ENCODE measurements at places on chromosomes 6 and 20. TPM values are rescaled to one million over a fixed set of nuclear protein-coding genes. Genes with fewer than 3 reads are reported as not detected.
A peak's percentile ranks its signal among the peaks of the same experiment; 100 is the strongest.

GRCh38 chr20:16257021-16257420 is 316.2 kb downstream of the KIF16B start:
- no peak overlapping the region for H3K27ac ChIP-seq
- H3K27me3 ChIP-seq = no peaks in the 10 kb centered on the region
- H3K36me3 ChIP-seq = no peaks in the 10 kb centered on the region
- no peak for DNase-seq

DNA sequence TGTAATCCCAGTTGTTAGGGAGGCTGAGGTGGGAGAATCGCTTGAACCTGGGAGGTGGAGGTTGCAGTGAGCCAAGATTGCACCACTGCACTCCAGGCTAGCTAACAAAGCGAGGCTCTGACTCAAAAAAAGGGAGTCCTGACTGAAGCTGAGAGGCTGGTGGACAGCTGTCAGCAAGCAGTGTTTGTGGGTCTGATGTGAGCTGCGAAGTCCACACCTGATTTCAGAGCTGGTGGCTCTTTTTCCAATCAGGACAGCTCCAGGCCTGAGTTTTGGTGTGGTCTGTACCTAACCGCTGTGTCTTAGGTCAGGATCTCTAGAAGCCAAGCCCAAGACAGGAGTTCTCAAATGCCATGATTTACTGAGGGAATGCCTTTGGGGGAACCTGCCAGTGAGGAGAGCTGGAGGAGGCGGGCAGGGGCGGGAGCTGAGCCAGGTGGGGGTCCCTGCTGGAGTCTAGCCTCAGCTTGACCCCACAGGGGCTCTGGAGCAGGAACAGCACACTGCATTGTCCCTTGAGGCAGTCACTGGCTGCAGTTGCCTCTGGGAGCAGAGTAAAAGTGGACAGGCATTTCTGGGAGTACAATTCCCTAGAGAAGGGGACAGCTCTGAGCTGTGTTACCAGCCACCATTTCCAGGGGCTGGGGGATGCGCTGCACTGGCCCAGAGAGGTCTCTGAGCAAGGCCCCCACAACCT is 5.0 kb downstream of the GFRA4 start:
- no peaks in the 10 kb centered on the region for H3K36me3 ChIP-seq
- H3K4me1 ChIP-seq = no peaks in the 10 kb centered on the region
- no peak overlapping the region for H3K4me3 ChIP-seq
- no peak for DNase-seq
- no peak overlapping the region for H3K27ac ChIP-seq

DNA sequence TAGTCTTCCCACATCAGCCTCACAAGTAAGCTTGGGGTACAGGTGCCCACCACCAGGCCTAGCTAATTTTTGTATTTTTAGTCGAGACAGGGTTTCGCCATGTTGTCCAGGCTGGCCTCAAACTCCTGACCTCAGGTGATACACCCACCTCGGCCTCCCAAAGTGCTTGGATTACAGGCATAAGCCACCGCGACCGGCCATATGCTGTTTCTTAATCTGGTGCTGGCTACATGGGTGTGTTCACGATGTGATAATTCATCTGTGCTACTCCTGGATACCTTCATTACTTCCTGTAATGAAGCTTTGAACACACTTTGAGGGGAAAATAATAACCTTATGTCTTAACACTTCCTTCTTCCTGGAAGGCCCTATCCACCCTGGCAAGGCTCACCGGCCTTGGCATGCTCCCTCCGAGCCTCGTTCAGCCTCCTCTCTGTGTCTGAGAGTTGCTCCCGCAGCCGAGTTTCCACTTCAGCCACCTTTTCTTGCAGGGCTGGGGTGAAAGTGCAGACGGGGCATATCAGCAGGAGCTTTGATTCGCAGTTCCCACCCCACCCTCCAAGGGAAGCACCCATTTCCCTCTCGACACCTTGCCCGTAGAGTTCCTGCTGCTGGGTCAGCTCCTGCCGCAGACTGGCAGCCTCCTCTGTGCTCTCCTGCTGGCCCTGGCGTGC is 5.6 kb upstream of the PSORS1C2 start:
- peaks cover 3% of the 10 kb centered on the region for H3K36me3 ChIP-seq
- no peak for DNase-seq
- no peak overlapping the region for H3K4me3 ChIP-seq
- H3K27me3 ChIP-seq = no peaks in the 10 kb centered on the region
- no peaks in the 10 kb centered on the region for H3K4me1 ChIP-seq
- no peak overlapping the region for H3K27ac ChIP-seq

DNA sequence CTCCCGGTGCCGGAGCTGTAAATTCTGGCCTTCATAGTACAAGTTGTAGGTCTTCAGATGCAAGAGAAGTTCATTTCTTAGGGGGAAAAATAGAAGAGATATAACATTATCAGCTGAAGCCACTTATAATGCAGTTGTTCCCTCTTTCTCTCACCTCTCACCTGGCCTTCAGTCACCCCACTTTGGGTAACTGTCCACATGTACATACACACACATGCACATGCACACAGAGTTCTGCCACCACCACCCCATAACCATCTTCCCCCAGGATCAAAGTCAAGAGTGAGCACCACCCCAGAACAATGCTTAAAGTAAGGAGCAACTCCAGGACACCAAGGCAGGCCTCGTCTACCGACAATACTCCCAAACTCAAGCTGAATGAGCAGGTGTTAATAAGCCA is 76.3 kb downstream of the PRND start:
- H3K27me3 ChIP-seq = no peaks in the 10 kb centered on the region
- H3K4me3 ChIP-seq = no peak overlapping the region
- no peak for DNase-seq
- H3K27ac ChIP-seq = no peak overlapping the region
- peaks cover 6% of the 10 kb centered on the region for H3K4me1 ChIP-seq

CD109 gene
- total RNA-seq = 12.8 TPM

ZC3H12D gene
- total RNA-seq = under 0.01 TPM

MTFR2 gene
- 0.26 TPM for total RNA-seq

DNA sequence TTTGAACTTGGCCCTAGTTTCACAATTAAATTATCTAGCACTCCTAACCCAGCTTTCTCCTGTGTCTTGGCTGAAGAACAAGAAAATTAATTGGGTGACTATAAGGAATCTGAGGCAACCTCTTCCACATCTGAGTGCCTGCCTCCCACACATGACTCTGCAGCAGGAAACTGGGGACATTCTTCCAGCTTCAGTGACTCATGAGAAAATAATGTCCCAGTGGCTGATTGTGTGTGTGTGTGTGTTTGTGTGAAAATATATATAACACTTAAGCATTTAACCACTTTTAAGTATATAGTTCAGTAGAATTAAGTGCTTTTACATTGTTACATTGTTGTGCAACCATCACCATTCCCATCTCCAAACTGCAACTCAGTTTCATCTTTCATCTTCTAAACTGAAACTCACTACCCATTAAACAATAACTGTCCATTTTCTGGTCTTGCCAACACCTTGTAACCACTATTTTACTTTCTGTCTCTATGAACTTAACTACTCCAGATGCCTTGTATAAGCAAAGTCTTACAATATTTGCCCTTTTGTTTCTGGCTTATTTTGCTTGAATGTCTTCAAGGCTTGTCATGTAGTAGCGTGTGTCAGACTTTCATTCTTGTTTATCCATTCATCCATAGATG is 8.7 kb downstream of the TRIM38 start:
- no peaks in the 10 kb centered on the region for H3K27me3 ChIP-seq
- H3K36me3 ChIP-seq = peaks cover 24% of the 10 kb centered on the region
- DNase-seq = peak; percentile 95

- H3K4me3 ChIP-seq = peak overlapping the region; percentile 30
- H3K36me3 ChIP-seq = no peaks in the 10 kb centered on the region
- H3K27ac ChIP-seq = no peak overlapping the region
- H3K4me1 ChIP-seq = no peaks in the 10 kb centered on the region
These were observed 21.1 kb downstream of the SPTLC3 start for GRCh38 chr20:13029687-13030375.

- DNase-seq = no peak
- no peak overlapping the region for H3K4me3 ChIP-seq
- no peaks in the 10 kb centered on the region for H3K36me3 ChIP-seq
These were observed 178.9 kb downstream of the FUT9 start for GRCh38 chr6:96194675-96195074.

DNA sequence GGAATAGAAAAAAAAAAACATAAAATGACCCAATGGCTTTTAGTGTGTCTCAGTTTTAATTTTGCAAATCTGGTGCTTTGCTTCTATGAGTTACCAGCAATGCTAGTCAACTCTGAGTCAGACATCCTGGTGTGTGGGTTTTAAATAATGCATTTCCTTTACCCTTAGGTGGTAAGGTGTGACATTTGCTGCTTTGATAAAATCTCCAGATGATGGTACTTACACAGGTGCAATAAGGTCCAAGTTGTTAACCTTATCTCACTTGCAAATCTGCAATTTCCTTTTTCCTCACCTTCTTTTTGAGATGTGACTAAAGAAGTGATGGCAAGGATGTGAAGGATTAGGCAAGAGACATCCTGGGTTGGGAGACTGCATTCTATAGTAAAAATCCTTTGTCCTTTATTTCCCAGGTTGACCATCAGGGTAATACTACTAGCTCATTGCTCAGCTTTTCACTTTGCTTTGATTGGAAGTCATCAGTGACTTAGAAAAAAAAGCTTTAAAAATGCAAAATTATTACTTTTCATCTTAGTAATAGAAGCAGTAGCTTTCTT is 818.5 kb upstream of the FLRT3 start:
- no peaks in the 10 kb centered on the region for H3K4me1 ChIP-seq
- DNase-seq = no peak
- H3K36me3 ChIP-seq = no peaks in the 10 kb centered on the region
- no peaks in the 10 kb centered on the region for H3K27me3 ChIP-seq
- no peak overlapping the region for H3K27ac ChIP-seq
- H3K4me3 ChIP-seq = no peak overlapping the region

HMGCLL1 gene
- total RNA-seq = 0.51 TPM

DNA sequence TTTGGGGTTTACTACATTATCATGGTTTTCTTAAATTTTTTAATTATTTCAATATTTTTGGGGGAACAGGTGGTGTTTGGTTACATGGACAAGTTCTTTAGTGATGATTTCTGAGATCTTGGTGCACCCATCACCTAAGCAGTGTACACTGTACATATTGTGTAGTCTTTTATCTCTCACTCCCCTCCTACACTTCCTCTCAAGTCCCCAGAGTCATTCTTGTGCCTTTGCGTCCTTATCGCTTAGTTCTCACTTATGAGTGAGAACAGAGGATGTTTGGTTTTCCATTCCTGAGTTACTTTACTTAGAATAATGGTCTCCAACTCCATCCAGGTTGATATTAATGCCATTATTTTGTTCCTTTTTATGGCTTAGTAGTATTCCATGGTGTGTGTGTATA is 130.9 kb upstream of the CD93 start:
- no peaks in the 10 kb centered on the region for H3K27me3 ChIP-seq
- no peak for DNase-seq
- no peak overlapping the region for H3K27ac ChIP-seq
- H3K4me3 ChIP-seq = no peak overlapping the region
- no peaks in the 10 kb centered on the region for H3K36me3 ChIP-seq

DNA sequence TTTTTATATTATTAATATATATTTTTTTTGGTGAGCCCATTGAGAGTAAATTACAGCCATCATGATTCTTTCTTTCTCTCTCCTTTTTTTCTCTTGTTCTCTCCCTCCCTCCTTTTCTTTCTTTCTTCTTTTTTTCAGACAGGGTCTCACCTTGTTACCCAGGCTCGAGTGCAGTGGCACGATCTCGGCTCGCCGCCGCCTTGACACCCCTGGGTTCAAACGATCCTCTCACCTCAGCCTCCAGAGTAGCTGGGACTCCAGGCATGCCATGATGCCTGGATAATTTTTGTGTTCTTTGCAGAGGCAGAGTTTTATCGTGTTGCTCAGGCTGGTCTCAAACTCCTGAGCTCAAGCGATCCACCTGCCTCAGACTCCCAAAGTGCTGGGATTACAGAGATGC is 1.6 kb downstream of the CCDC170 start:
- no peak overlapping the region for H3K4me3 ChIP-seq
- DNase-seq = no peak
- no peaks in the 10 kb centered on the region for H3K36me3 ChIP-seq
- H3K27ac ChIP-seq = no peak overlapping the region

DNA sequence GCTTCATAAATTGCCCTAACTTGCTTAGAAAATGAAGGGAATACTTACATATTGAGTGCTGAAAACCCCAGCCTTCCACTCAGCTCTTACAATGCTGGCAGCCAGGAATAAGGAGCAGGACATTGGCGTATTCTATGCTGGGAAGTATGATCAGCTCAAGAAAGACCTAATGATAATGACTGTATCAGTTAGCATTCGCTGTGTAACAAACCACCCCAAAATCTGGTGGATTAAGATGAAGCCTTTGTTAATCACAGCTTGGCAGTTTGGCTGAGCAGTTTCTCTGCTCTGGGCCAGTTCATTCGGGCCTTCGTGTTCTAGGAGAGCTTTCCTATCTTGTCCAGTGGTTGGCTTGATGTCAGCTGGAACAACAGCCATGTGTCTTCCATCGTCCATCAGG is 33.4 kb upstream of the TUBB2A start:
- no peaks in the 10 kb centered on the region for H3K4me1 ChIP-seq
- H3K27me3 ChIP-seq = peaks cover 5% of the 10 kb centered on the region
- no peak overlapping the region for H3K4me3 ChIP-seq
- no peak for DNase-seq
- no peaks in the 10 kb centered on the region for H3K36me3 ChIP-seq

GRCh38 chr6:24458941-24459340 is 30.4 kb downstream of the GPLD1 start:
- H3K27ac ChIP-seq = no peak overlapping the region
- no peak overlapping the region for H3K4me3 ChIP-seq
- H3K27me3 ChIP-seq = no peaks in the 10 kb centered on the region
- H3K36me3 ChIP-seq = no peaks in the 10 kb centered on the region

DNA sequence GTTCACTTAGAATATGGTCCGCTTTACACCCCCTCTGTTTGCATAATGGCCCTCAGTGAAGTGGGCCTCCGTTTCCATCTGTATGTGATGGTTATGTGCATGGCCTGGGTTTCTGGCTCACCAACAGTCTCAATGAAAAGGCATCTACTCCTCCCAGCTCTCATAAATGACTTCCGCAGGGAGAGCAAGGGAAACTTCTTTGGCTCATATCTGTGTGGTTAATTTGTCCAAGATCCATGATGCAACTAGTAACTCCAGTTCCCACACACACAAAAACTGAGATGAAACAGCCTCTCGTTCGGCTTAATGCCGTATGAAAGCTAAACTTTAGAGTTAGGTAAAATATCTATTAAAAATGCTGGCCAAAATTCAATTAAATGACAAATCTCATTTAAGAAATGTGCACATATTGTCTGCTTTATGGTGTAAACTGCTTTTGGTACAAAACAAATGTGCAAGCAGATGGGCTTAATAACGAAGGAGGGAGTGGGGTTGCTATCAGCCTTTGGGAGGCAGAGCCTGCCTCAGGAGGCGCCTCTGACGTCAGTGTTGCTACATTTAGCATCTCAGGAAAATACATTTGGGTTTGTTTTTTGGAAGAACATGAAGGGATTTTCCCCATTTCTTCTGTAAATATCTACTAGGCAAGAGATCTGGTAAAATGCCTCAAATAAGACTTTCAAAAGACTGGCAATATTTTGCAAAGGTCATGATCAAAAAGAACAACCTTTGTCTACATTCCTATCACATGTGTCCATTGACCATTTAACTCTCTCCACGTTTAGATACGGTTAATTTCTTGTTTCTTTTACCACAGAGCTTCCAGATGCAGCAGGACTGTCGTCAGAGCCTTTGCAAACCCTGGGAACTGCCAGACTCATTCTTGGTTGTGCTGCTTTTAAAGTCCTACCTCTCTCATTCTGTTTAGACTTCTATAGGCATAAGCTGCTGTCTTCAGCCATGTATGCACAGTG is 96.8 kb downstream of the ARMC2 start:
- H3K36me3 ChIP-seq = no peaks in the 10 kb centered on the region
- peak; percentile 96 for DNase-seq
- peak overlapping the region; percentile 86 for H3K27ac ChIP-seq
- H3K27me3 ChIP-seq = no peaks in the 10 kb centered on the region

- DNase-seq = no peak
- no peak overlapping the region for H3K4me3 ChIP-seq
- no peaks in the 10 kb centered on the region for H3K27me3 ChIP-seq
- no peaks in the 10 kb centered on the region for H3K4me1 ChIP-seq
- H3K36me3 ChIP-seq = no peaks in the 10 kb centered on the region
- no peak overlapping the region for H3K27ac ChIP-seq
These were observed 70.4 kb downstream of the GCNT2 start for GRCh38 chr6:10591422-10592160.

All from fibroblast of lung (primary cell).